ENCODE measurements at places on chromosomes 7 and 10. TPM values are rescaled to one million over a fixed set of nuclear protein-coding genes. Genes with fewer than 3 reads are reported as not detected.

DNA sequence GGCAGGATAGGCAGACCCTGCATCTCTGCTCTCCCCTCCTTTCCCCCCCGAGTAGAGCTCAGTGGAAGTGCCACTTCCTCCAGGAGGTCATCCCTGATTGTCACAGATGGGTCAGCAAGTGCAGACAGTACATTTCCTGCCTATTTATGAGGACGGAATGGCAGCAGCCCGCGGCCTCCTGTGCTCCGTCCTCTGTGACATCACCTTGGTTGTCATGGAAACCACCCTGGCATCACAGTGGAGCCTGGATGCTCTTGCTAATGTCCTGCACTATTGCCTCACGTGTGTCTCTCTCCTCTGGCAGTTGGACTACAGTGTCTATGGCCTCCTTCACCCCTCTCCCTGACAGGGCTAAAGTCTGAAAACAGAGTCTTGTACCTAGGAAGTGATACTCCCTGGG lies 148.6 kb downstream of the SH3PXD2A start:
- no peak for DNase-seq

- no peak for DNase-seq
These were observed 289.6 kb upstream of the NPVF start for GRCh38 chr7:25517906-25518305.

DNA sequence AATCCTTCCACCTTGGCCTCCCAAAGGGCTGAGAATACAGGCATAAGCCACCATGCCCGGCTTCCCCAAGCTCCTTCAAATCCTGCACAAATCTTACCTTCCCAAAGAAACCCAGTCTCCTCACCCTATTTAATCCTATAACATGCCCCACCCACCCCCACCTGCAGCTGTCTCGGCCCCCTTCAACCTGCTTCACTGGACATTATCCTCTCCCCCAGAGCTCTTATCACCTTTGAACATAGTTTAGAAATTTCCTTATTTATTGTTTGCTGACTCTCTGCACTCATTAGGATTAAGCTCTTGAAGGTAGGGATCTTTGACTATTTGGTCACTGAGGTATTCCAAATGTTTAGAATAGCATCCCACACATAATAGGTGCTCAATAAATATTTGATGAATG lies 3.5 kb downstream of the ZNF467 start:
- DNase-seq = no peak

GRCh38 chr7:99399597-99399996 lies 8.8 kb downstream of the PDAP1 start:
- DNase-seq = no peak

- DNase-seq = no peak
These were observed 60.6 kb downstream of the DNAH11 start for GRCh38 chr7:21603462-21603861.

GRCh38 chr10:90174531-90174930 lies 473.1 kb downstream of the KIF20B start:
- no peak for DNase-seq

DNA sequence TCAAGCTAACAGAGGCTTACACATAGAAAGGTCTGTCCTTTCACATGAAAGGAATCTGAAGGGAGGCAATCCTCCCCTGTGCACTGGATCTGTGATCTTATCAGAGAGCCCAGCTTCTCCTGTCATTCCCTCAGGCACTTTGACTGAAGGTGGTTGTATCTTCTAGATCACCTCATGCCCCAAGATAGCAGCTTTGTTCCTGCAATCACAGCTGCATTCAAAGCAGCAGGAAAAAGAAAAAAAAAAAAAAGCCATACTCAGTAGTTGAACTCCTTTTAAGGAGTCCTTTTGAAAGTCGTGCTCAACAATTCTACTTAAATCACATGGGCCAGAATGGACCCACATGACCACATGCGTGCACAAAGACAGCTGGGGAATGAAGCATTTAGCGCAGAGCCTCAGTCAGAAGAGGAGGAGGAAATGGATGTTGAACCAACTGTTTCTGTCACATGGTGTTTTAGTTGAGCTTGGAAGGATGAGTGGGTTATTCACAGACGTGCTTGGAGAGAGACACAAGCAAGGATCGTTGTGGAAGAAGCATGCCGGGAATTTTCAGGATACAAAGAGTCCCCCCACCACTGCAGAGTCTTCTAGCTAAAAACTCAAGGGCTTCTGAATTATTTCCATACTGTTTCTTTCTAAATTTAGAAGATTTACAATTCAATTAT lies 13.0 kb upstream of the PFKP start:
- DNase-seq = no peak

- no peak for DNase-seq
These were observed 192.9 kb downstream of the ZMYND11 start for GRCh38 chr10:327889-328852.

DNA sequence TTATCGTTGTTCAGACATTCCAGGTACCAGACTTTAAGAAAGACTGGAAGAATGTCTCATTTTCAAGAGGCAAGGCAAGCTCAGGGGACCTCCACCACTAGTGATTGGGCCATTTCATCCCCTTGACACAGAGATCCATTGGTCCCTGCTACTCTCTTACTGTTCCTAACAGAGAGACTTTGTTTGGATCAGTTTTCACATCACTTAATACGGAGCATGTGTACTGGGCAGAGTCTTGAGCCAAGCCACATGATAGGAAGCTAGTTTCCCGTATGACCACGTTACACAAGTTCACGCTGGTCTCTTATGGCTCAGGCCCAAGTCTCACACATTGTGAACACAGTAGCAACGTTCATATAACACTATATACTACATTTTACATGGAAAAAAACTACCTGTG lies 269.9 kb downstream of the BAMBI start:
- DNase-seq = no peak

DNA sequence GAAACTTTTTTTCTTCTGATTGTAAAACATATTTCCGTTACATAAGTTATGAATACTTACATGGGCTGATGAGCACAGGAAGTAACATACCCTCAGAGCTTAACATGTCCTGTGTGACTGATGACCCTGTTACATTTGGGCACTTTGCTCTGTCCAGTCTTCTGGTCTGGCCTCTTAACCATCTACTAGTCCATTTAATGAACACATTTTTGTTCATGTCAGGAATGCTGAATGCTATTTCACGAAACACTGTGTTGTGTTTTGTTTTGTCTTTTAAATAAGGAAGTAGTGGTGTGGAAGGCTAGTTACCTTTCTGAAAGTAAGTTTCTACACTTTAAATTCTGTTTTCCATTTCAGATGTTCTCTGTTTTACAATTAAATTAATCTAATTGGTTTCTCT lies 77.7 kb downstream of the RBM33 start:
- DNase-seq = no peak

GRCh38 chr10:52811776-52812175 lies 39.2 kb upstream of the MBL2 start:
- no peak for DNase-seq

- no peak for DNase-seq
These were observed 121.3 kb downstream of the RAMP3 start for GRCh38 chr7:45278763-45279398.

DNA sequence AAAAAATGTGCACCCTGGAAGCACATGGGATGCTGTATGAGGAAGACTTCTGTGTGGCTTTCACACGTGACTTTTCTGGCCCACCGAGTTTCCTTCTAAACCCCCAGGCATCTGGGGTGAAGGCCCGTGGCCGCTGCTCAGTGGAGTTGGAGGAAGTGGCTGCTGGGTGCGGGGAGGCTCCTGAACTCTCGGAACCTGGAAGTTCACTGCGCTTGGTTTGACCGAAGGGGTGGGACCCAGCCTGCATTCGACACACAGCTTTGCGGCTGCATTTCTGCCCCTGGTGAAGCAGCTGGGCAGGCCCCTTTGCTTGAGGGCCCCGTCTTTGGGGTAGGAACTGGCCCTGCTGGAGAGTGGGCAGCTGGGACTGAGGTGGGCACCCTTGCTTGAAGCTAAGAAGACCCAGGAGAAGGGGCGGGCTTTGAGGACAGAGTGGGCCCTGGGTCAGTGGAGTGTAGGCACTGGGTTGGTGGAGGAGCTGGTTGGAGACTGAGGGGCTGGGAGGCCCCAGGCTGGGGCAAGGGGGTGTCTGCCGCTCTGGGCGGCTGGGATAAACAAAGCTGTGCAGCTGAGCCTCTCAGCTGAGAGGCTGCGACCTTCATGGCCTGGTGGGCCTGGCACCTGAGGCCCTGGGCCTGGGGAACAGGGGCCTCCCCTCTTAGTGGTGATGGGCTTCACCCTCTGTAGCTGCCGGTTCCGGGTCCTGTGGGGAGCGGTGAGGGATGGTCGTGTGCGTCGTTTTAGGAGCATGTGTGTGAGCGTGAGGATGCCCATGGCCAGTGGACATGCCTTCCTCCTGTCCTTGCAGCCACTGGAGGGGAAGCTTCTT lies 78.0 kb downstream of the INPP5A start:
- DNase-seq = no peak

GRCh38 chr7:47040795-47041347 lies 541.0 kb downstream of the TNS3 start:
- no peak for DNase-seq

- DNase-seq = no peak
These were observed 66.9 kb downstream of the GATA3 start for GRCh38 chr10:8121201-8121890.

- DNase-seq = no peak
These were observed 62.4 kb downstream of the NRP1 start for GRCh38 chr10:33271969-33272583.

GRCh38 chr7:137519181-137519691 lies 175.7 kb upstream of the PTN start:
- DNase-seq = no peak

- no peak for DNase-seq
These were observed 108.2 kb downstream of the PTPN20 start for GRCh38 chr10:47019155-47020145.

ALOX5 gene
- total RNA-seq = 1.1 TPM

ASIC3 gene
- 2.4 TPM for total RNA-seq

MMD2 gene
- not detected for total RNA-seq

JMJD1C gene
- 50.1 TPM for total RNA-seq

TYW1B gene
- total RNA-seq = 2.3 TPM

NAT16 gene
- total RNA-seq = not detected

C10orf53 gene
- not detected for total RNA-seq

AQP1 gene
- total RNA-seq = 1.1 TPM

ZC3HAV1L gene
- total RNA-seq = 8.3 TPM

LBX1 gene
- not detected for total RNA-seq

Data from activated T-cell treated with anti-CD3 and anti-CD28 coated beads, Interleukin-2, amount 50 U/mL, for 4 hours (primary cell).